ENCODE measurements at places on chromosomes 7 and 10.
A peak's percentile ranks its signal among the peaks of the same experiment; 100 is the strongest.

- no peak for DNase-seq
These were observed 1301.5 kb upstream of the SORCS1 start for GRCh38 chr10:108465871-108466641.

DNA sequence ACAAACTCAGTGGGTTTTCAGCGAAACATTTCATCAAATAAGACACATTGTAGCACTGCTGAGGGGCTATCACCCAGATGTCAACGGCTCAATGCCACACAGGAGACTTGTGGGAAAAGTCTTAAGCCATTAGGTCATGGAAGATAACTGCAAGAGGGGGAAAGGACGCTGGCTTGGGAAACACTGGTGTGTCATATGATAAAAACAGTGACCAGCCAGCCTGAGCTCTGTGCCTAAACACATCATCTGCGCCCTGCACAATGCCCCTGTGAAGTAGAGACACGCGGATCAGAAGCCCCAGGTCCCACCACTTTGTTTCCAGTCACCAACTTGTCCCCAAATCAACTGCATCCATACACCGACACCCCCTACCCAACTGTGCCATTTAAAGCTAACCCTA is 116.7 kb downstream of the TNS3 start:
- DNase-seq = peak; percentile 56

- DNase-seq = no peak
These were observed 834 bp downstream of the CDH23 start for GRCh38 chr10:71397296-71398212.

DNA sequence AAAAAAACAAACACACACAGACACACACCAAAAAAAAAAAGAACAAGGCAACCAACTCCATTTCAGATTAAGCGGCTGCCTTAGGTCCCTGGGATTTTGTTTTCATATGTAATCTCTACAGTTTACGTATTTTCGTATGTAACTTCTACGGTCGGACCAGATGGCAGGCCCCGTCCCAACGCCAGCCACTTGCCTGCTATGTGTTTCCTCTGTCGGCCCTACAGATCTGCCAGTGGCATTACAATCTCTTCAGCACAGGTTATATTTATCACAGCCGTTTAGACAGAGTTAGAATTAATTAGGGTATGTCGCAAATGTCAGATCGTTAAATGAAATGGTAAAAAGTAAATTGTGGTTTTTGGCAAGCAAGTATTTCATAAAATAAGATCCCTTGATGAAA is 99.3 kb downstream of the DNAJB6 start:
- no peak for DNase-seq

DNA sequence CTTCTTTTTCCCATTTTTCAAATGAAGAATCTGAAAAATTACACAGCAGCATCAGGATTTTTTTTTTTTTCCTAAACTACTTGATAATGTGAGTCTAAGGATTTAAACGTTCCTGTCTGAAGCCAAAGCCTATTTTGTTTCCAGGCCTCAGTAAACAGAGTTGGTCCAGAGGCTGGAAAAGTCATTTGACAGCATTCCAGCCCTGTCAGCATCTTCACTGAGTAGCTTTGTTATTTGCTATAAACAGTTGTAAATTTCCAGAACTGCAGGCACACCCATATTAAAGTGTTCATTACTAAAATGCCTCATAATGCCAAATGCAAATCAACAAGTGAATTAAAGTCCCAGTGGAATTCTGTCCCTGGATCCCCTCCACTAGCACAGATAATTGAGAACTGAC is 35.5 kb upstream of the KMT2E start:
- no peak for DNase-seq

GRCh38 chr7:151740081-151740851 is 136.6 kb downstream of the PRKAG2 start:
- DNase-seq = peak; percentile 48

GRCh38 chr10:123614888-123615287 is 51.3 kb upstream of the GPR26 start:
- peak; percentile 7 for DNase-seq

All from IMR-90 (cell line).